ENCODE measurements at places on chromosomes 3 and 15.

- DNase-seq, result no peak
These were observed 149.1 kb upstream of the CD96 start for GRCh38 chr3:111392894-111393398.

- no peak for DNase-seq
These were observed 47.9 kb downstream of the PIK3CB start for GRCh38 chr3:138786788-138787271.

DNA sequence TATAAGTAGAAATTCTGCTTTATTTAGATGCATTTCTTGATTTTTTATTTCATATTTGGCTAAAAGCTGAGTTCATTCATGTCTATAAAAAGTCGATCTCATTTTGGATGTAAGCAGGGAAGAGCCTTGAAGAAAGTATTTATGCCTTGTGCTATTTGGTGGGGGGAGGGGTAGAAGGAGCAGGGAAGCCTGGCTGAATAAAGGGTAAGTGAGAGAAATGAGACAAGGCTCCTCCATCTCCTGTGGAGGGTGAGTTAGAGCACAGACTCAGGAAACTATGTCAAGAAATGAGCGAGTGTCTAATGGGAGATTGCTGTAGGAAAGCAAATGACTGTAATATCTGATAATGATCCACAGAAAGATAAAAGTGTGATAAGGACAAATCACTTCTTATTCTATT lies 121.8 kb upstream of the ATP11B start:
- no peak for DNase-seq

DNA sequence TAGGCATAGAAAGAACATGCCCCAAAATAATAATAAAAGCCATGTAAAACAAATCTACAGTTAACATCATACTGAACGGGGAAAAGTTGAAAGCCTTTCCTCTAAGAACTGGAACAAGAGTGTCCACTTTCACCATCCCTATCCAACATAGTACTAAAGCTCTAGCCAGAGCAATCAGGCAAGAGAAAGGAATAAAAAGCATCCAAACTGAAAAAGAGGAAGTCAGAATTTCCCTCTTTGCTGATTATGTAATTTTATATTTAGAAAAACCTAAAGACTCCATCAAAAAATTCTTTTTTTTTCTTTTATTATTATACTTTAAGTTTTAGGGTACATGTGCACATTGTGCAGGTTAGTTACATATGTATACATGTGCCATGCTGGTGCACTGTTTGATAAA lies 661.6 kb upstream of the CBLB start:
- no peak for DNase-seq
